CD4-positive, alpha-beta T cell treated with Interleukin-21 for 1 hour (primary cell): ENCODE measurements at places on chromosomes 6 and 20.

GRCh38 chr20:51831866-51832265 is 29.5 kb upstream of the SALL4 start:
- no peak for DNase-seq

DNA sequence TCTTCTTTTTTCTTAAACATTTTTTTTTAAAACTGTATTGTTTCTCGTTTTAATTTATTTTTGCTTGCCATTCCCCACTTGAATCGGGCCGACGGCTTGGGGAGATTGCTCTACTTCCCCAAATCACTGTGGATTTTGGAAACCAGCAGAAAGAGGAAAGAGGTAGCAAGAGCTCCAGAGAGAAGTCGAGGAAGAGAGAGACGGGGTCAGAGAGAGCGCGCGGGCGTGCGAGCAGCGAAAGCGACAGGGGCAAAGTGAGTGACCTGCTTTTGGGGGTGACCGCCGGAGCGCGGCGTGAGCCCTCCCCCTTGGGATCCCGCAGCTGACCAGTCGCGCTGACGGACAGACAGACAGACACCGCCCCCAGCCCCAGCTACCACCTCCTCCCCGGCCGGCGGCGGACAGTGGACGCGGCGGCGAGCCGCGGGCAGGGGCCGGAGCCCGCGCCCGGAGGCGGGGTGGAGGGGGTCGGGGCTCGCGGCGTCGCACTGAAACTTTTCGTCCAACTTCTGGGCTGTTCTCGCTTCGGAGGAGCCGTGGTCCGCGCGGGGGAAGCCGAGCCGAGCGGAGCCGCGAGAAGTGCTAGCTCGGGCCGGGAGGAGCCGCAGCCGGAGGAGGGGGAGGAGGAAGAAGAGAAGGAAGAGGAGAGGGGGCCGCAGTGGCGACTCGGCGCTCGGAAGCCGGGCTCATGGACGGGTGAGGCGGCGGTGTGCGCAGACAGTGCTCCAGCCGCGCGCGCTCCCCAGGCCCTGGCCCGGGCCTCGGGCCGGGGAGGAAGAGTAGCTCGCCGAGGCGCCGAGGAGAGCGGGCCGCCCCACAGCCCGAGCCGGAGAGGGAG is 580 bp downstream of the VEGFA start:
- DNase-seq: peak; percentile 15

- DNase-seq: no peak
These were observed 229.3 kb downstream of the CLIC5 start for GRCh38 chr6:45786355-45786781.

- DNase-seq: no peak
These were observed 117.6 kb downstream of the MRPL14 start for GRCh38 chr6:44009425-44010321.

- DNase-seq: no peak
These were observed 103.7 kb upstream of the TMEM170B start for GRCh38 chr6:11433860-11434259.

- no peak for DNase-seq
These were observed 257.5 kb upstream of the TCF21 start for GRCh38 chr6:133631421-133631820.

GRCh38 chr6:25354078-25354932 is 75.1 kb downstream of the CARMIL1 start:
- DNase-seq: no peak

DNA sequence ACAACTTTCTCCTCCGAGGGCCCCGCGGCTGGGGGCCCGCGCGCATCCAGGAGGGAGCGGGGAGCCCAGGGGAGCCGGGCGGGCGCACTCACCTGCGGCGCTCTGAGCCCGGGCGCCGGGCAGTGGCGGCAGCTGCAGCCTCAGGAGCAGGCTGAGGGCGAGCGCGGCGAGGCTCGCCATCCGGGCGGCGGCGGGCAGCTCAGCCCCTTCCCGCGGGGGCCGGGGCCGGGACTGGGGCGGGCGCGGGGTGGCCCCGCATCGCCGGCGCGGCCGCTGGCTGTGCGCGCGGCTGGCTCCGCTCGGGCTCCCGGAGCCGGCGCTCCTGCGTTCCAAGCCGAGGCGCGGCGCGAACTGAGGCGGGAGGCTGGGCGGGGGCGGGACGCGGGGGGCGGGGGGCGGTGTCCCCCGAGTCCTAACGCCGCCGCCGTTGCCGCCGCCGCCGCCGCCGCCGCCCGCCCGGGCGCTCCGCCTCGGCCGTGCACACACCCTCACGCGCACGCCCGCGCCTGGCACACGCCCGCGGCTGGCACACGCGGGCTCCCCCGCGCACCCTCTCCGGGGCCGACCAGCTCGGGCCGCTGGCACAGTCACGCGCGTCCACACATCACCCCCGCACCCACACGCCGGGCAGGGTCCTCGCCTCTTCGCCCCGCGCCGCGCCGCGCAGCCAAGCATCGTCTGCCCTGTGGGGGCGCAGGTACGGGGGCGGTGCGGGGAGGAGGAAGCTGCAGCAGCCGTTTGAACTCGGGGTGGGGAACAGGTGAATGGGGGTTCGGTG is at the start of gene PTPRT:
Gene PTPRT (minus strand): TSS at position 353 of the 778 bp plus-strand sequence. CDS start 173 bp downstream, at position 180.
- no peak for DNase-seq

- no peak for DNase-seq
These were observed 170.0 kb downstream of the FOXA2 start for GRCh38 chr20:22414305-22414742.

DNA sequence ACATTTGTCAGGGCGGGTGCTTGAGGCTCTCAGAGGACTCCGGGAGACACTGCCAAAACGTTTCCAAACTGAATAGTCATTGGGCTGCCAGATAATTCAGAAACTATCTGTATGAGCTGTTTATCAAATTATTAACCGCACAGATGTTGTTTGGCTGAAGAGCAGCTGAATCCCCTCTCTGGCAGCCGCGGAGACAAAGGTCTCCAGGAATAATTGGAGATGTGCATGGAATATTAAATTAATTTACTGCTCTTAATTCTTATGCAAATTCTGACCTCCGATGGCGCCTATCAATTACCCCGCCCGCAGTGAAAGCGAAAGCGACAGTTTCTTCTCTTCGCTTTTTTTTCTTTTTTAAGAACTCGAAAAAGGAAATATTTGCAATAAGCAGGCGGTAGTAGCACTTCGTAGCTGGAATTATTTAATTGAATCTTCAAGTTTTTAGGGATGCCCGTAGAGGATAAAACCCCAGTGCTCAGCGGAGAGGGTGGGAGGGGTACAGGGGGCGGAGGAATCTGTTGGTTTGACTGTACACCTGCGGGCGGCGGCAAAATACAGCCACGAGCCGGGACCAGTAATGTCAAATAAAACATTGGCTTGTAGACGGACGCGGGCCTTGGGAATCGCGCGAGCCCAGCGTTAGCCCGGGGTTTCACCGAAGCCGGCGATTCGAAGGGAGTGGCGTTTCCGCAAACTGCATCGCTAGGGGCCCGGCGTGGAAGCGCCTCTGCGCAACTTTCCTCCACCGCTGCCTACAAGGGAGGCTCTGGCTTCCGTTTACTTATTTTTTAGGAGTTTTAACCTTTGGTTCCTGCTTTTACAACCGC is 6.2 kb downstream of the LINC00237 start:
- peak; percentile 55 for DNase-seq

DNA sequence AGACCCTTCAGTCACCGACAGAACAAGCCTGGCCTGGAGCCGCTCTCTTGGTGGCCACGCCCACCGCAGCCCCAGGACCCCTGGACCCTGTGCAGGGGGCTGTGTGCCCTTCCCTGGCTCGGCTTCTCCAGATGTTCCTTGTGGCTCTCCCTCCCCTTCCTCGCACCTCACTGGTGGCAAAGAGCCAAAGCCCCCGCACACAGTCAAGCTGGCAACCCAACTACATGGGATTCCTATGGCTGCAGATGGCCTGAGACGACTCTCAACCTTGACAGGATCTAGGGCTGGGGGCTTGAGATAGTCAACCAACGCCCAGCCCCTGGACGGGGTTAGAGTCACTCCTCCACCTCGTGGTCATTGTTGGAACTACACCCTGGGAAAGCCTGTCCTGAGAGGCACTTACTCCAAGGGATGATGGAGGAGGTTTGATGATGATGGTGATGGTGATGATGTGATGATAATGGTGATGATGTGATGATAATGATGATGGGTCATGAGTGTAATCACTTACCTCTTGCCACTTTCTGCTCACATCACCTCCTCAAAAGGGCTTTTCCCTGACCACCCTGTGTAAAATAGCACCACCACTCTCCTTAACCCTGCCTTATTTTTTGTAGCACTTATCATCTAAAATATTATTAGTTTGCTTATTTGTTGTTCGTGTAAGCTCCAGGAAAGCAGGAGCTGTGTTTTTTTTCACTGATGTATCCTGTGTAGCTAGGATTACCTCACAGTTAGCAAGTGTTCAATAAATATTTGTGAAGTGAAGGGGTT is 278.4 kb downstream of the LRFN2 start:
- peak; percentile 43 for DNase-seq

- no peak for DNase-seq
These were observed 22.9 kb upstream of the JAG1 start for GRCh38 chr20:10696650-10697049.

DNA sequence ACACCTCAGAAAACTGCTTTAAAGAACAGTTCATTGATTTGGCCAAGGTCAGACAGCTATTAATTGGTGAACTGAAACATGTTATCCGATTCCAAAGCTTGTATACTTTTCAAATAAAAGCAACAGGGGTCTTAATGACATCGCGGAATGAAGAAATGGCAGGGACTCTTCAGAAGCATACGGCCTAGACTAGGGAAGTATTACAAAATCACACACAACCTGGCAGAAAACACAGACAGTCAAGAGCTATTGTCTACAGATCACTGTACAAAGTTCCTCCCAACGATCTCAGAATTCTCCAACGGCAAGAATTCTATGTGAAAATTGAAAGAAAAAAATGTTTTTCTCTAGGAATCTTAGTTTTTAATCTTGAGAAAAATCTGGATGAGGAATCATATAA is 105.5 kb downstream of the PTPRK start:
- DNase-seq: no peak

GRCh38 chr20:18250217-18250616 is 38.1 kb upstream of the ZNF133 start:
- DNase-seq: no peak

- no peak for DNase-seq
These were observed 62.3 kb upstream of the SNX9 start for GRCh38 chr6:157760589-157761330.

DNA sequence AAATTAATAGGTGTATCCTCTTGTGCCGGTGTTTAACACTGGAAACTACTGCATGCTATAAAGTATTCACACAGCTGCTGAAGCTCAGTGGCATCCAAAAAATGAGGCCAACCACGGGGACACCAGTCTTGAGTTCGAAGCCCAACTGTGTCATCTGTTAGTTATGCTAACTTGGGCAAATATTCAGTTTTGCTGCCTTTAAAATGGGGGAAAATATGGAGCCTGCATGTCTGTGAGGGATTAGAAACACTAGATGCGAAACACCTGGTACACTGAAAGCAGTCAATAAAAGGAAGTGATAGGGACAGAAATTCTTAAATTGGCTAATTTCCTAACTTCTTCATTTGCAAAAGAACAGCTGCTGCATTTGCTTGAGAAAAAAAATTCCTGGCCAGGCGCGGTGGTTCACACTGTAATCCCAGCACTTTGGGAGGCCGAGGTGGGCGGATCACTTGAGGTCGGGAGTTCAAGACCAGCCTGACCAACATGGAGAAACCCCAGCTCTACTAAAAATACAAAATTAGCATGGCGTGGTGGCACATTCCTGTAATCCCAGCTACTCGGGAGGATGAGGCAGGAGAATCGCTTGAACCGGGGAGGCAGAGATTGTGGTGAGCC is 36.6 kb upstream of the MLIP start:
- DNase-seq: no peak

GRCh38 chr6:21780679-21781078 is 187.1 kb downstream of the SOX4 start:
- no peak for DNase-seq

GRCh38 chr20:34907616-34908469 is 31.4 kb downstream of the ACSS2 start:
- no peak for DNase-seq

DNA sequence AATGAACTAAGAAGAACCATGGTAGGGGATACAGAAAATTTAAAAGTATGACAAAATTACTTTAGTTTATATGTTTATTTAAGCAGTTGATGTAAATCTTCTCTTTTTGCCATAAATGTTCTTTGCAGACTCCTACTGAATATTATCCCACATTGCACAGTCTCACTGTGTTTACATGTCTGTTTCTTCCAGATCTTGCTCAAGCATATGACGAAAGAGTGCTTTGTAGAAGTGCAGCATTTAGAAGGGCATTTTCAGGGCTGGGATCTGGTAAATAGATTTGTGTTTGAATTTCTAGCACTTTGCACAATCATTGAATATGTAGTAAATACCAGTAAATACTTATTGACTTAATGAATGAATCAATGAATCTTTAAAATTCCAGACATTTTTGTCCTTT is 152.0 kb upstream of the EPHA7 start:
- DNase-seq: no peak

- DNase-seq: no peak
These were observed 97.7 kb downstream of the LY86 start for GRCh38 chr6:6686176-6686575.

GRCh38 chr6:116471531-116471930 is 10.4 kb downstream of the CALHM6 start:
- DNase-seq: no peak

- DNase-seq: no peak
These were observed 361.9 kb downstream of the BCKDHB start for GRCh38 chr6:80468398-80468797.

- DNase-seq: peak; percentile 83
These were observed 102.1 kb downstream of the ATG5 start for GRCh38 chr6:106223300-106223930.

- DNase-seq: no peak
These were observed 156.6 kb downstream of the UNC5CL start for GRCh38 chr6:40882323-40882997.

- no peak for DNase-seq
These were observed 506.6 kb upstream of the NOX3 start for GRCh38 chr6:155962276-155962675.

GRCh38 chr6:36917541-36918193 is 31.9 kb downstream of the C6orf89 start:
- no peak for DNase-seq

- no peak for DNase-seq
These were observed 15.8 kb downstream of the NPEPL1 start for GRCh38 chr20:58708246-58708931.

- DNase-seq: peak; percentile 40
These were observed 51.7 kb upstream of the HINT3 start for GRCh38 chr6:125904871-125905270.

DNA sequence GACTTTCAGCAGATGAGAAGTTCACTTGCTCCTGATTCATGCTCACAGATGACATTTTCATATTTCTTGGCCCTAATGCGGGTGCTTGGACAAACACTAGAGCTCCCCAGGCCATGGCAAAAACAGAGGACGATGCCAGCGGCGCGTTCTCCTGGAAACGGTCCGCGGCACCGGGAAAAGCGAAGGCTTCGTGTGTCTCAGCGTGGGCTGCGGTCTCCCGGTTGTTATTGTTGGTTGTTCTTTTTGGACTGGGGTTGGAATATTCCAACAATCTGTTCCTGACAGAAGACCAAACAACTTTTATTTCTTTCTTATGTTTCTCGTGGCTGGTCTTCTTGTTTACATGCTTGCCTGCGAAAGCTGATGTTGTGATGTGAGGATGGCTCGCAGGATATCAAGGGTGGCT is 46.8 kb upstream of the NEDD9 start:
- no peak for DNase-seq

DNA sequence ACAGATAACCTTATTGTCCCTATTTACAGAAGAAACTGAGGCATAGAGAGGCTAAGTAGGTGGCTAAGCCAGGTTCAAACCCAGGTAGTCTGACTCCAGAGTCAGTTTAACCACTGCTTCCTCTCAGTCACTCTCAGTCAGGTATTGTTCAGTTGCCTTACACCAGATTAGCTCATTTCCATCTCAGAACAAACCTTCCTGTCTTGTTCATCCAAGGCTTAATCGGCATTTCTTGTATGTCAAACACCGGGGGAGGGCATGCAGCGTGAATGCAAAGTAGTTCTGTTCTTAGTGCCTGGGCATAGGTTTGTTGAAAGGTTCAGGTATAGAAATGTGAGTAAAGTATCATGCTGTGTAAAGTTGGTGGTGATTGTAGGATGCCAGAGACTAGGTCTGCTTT is 51.7 kb downstream of the CTNNBL1 start:
- DNase-seq: peak; percentile 36
